ENCODE measurements at places on chromosomes 13 and 19.

GRCh38 chr19:50046649-50047503 lies 21.1 kb downstream of the ZNF473 start:
- DNase-seq = no peak

DNA sequence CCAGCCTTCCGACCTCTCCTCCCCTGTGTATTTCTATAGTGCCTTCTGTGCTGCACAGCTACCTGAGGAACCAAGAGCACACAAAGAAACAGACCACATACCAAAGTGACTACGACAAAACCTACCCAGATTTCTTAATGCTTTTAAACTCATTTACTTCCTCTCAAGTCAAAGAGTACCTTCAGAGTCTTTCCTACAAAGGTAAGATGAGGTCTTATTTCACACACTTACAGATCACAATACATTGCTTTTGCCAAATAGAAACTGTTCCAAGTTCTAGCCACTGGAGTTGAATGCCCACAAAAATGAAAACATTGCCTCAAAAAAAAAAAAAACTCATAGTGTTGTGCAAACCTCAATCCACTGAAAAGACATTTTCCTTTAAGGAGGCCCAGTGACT lies 36.4 kb downstream of the TEX26 start:
- DNase-seq = no peak

DNA sequence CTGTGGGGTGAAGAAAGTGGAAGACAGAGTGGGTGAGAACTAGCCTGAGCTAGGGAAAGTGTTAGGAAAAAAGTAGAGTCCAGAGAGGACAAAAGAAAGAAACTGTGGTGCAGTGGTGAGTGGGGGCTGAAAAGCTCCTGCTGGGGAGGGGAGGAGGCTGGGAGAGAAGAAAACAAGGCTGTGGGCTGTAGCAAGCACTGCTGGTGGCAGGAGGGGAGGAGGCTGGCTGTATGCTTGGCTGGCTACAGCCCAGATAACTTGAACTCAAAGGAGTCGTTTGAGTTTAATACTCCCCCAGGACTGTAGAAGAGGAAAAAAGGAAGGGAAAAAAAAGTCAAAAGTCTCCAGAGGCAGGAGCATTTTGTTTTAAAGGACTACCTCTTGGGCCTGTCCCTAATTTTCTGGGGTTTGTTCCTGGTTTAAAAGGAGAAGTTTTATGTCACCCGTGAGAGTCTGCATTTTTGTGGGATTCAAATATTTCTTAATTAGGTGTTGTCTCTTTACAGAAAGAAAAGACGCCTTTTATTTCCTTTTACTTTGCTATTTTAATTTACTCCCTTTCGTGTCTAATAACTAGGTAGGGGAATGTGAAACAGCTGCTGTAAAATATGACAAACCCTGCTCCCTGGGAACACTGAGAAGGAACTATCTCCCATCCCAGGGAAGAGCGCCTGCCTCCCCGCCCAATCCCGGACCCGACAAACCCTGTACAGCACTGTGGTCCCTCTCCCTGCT lies 21.7 kb downstream of the ZIC5 start:
- DNase-seq = no peak

- no peak for DNase-seq
Observed at GRCh38 chr13:29758531-29759114, 91.8 kb downstream of the UBL3 start.
